ENCODE measurements at places on chromosomes 3 and 15.

DNA sequence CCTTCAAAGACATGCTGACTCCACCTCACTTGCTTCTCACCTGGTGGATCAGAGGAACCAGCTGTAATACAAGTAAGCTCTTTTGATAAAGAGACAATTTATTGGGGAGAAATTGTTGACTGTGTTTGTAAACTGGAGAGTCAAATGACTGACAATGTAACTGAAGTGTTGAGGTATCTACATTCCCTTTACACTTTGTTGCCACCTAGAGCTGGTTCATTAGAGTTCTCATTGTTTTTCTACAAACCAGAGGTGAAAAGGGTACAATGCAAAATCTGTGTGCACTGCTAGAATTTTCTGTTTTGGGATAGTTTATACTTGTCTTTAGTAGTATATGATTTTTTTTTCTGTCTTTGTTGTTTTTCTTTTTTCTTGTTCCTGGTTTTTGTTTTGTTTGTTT is 8.7 kb upstream of the LRRC58 start:
- DNase-seq, result no peak

GRCh38 chr15:82181371-82181770 is 81.2 kb downstream of the EFL1 start:
- no peak for DNase-seq

GRCh38 chr15:67207555-67208207 is 46.8 kb downstream of the AAGAB start:
- no peak for DNase-seq

- no peak for DNase-seq
These were observed 53.7 kb downstream of the TP53BP1 start for GRCh38 chr15:43439268-43439667.

GRCh38 chr3:67620869-67621268 is 33.5 kb downstream of the SUCLG2 start:
- no peak for DNase-seq

DNA sequence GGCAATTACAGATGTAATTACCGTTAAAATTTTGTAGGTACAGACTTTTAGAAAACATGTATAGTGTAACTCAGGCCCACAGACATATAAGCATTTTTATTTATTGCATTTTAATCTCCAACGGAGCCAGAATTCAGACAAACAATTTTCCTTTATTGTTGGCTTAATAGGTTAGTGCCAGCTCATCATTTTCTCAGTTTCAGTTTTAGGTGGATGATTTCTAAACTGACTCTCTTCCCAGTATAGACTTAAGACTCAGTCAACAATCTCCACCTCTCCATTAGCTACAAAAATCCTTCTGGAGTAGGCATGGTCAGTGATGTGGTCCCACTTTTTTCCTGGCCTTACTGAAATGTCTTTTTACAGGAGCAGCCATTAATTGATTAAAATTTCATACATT is 994.6 kb downstream of the TBL1XR1 start:
- DNase-seq, result no peak

DNA sequence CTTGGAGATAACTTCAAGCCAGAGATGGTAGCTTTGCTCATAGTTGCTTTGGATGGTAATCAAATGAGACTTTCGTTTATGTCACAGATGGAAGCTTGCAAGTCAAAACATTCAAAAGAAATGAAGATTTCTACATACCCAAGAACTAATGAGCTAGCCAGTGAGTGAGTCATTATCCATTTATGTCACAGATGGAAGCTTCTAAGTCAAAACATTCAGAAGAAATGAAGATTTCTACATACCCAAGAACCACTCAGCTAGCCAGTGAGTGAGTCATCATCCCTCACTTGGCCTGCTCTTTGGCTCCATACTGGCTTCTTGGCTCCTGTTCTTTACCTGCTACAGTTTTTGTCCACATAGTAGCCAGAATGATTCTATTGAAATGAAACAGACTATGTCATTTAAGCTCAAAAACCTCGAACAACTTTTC is 559.8 kb upstream of the CBLB start:
- peak; percentile 79 for DNase-seq

- DNase-seq, result no peak
These were observed 331.0 kb upstream of the RGMA start for GRCh38 chr15:93420050-93420452.

- peak; percentile 67 for DNase-seq
These were observed 20.6 kb downstream of the COL8A1 start for GRCh38 chr3:99659032-99659431.

- no peak for DNase-seq
These were observed 215.3 kb downstream of the FAM43A start for GRCh38 chr3:194900854-194901522.

DNA sequence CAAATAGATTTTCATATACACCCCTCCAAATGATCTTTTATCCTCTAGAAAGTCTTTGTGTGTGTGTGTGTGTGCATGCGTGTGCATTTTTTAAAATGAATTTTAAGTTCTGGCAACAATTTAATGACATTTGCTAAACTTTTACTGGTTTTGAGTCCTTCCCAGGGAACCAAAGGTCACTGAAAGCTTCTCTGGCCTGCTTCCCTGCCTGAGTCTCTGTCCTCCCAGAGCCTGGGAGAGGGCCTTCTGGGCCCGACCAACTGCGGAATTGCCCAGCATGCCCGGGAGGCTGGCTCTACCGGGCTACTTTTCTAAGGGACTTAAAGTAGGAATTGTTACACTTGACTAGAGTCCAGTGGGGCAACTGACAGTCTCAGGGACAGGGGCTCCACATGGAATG is 7.4 kb upstream of the RBPMS2 start:
- no peak for DNase-seq
